ENCODE measurements at places on chromosomes 12 and 14.

DNA sequence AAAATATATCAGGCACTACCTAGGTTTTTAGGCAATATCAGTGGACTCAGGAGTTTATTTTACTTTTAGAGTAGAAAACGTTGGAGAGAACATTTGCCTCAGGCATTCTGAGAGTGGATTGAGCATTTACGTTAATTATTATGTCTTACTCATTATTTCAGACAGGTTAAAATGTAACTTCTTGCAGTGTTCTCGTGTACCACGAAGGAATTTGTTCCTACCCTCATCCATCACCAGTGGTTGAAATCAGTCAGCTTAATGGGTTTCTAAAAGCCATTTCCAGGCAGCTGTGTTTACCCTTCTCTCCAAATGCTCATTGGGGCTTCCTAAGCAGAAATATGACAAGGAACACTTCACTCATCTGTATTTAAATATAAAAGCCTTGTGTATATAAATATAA is 9.1 kb upstream of the LDHB start:
- DNase-seq, result no peak

- no peak for DNase-seq
Measured at GRCh38 chr14:31582836-31583452, 21.7 kb downstream of the NUBPL start.

GRCh38 chr14:105568859-105569766 is 42.7 kb downstream of the TMEM121 start:
- no peak for DNase-seq

DNA sequence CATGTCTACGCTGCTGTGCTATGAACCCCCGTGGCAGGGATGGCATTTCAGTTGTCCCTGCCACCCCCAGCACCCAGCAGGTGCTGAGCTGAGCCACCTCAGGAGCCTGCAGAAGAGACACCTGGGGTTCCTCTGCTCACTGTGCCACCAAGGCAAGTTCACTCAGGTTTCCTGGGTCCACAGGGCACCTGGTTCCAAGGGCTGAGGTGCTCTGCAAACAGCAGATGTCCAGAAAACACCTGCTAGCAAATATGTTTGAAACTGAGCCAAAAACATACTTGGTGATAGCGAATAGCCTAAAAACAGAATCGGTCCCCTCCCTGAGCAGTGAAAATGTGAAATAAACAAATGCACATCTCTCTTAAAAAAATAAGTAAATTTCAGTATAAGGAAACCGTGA is 35.6 kb upstream of the GPR68 start:
- no peak for DNase-seq

DNA sequence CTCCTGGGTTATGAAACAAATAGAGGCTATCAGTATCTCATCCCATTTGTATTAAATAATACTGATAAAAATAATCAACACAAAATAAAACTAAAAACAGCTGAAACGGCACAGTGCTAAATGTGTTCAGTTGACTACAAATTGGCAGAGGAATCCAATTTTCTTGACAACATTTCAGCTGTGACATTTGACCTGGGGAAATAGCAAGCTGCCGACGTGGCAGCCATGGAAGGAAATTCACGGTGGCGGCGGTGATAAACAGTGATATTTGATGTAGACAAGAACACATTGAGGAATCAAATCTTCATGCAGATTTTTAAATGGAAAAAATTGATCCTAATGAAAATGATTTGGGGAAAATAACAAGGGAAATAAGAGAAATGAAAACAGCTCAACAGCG is 159.1 kb upstream of the RTL1 start:
- DNase-seq, result no peak

GRCh38 chr14:31300296-31300695 is 92.7 kb upstream of the HECTD1 start:
- no peak for DNase-seq

- no peak for DNase-seq
Measured at GRCh38 chr12:93366422-93366821, 11.3 kb upstream of the NUDT4 start.

DNA sequence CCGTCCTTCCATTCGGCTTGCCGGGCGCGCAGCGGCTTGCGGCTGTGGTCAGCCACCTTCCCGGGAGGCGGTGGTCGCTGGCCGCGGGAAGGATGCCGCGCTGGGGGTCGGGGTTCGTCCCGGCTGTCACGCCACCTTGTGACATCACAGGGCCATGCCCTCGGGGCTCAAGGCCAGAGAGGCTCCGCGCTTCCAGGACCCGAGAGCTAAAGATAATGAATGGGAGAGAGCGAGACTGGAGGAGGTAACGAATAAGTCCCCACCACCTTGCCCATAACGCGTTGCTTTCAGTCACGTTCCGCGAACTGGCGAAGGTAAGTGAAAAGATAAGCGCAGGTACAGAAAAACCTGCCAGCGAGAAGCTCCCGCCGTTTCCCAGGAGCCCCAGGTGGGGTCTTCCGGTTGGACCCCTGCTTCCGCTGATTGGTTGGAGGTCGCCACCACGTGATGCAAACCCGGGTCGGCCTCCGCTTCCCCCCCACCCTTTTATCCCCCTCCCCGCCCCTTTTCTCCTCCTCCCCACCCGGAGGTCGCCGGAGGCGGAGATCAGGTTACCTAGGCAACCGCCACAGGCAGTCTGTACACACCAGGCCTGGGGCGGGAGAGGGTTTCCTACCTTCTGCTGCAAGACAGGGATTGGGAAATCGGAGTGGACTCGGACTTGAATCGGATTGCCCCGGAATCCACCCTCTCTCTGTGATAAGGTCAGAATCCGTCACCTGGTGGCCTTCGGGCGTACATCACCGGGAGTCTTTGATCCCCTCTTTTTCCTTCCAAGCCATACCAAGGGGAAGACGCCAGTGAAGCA is at the start of gene LRRC9:
Gene LRRC9, plus strand, starts transcription at position 575 of the 808 bp plus-strand sequence.
- no peak for DNase-seq

DNA sequence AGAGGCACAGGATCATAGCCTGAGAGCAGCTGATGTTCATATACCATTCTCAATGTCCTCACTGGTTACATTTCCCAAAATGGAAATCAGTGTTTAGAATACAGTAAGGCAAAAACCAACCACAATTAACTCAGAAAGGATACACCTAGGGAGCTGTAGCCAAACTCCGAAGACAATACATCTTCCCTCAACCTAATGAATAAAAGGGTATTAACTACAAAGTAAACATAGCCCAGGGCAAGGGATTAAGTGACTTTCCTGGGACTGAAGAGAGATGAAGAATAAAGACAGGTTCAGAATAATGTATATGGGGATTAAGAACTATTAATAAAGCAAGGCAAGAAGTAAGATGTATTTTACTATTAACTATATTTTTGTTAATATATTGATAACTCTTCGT is 79.5 kb downstream of the RPS29 start:
- DNase-seq, result no peak

GRCh38 chr12:98544751-98545150 is 29.4 kb downstream of the TMPO start:
- DNase-seq, result no peak

GRCh38 chr14:22314183-22314820 is 274.7 kb downstream of the DAD1 start:
- DNase-seq, result no peak

- DNase-seq, result no peak
Measured at GRCh38 chr12:116630762-116631161, 71.6 kb downstream of the MAP1LC3B2 start.

GRCh38 chr12:108734200-108734906 is 3.0 kb upstream of the CORO1C start:
- no peak for DNase-seq

DNA sequence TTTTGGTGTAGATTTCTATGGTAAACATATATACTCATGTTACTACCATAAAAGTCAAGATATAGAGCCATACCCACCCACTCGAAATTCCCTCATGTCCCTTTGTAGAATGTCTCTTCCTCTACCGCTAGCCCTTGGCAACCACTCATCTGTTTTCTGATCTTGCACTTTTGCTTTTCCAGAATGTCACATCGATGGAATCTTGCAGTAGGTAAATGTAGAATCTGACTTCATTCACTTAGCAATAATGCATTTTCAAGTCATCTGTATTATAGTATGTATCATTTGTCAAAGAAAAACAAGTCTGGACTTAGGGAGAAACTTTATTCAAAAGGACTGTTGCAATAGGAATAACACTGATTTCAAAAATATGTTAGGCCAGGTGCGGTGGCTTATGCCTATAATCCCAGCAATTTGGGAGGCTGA is 19.3 kb upstream of the CLEC2D start:
- DNase-seq, result no peak

- DNase-seq, result no peak
Measured at GRCh38 chr12:4621511-4621910, 27.3 kb downstream of the AKAP3 start.

DNA sequence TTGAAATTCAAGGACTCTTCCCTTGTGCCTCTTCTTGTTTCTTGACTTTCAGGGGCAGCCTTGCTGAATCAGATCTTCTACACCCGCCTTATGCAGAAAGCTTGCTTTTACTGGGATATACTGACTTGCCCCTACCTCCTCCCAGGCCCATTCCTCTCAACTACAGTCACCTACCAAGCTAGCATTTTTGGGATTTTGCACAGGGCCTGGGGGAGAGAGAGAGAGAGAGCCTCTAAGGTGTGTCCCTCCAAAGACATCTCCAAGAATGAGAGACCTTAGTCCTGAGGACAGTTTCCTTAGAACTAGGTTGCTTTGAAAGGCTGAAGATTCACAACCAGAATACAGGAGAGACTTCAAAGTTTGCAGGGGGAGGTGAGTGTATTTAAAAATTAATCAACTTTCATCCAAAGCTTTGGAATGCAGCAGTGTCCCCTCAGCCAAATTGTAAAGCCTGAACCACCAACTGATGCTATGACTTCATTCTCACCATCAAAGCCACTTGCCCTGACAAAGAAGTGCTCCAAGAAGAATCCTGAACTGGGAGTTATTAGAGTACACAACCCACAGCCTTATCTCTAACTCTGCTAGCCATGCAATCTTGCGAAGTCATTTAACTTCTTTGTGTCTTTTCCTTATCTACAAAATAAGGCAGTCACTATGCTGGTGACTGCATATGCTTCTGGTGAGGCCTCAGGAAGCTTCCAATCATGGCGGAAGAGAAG is 96.1 kb upstream of the EGLN3 start:
- DNase-seq, result no peak

DNA sequence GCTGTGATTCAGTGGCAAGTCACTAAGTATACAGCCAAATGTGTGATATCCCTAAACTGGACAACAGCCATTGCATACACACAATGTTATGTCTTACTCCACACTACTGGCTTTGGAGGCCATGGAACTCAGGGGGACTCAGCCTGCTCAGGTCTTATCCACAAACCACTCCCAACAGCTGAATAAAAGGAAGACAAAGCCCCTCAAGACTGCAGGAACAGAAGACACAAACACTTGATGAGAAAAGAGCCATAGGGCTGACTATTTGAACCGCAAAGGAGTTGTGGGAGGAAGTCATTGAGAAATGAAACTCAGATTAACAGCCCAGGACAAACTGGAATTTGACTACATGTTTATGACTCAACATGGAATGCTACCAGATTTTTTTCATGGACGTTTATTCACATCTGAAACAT is 40.9 kb downstream of the PTGER2 start:
- DNase-seq, result no peak

DNA sequence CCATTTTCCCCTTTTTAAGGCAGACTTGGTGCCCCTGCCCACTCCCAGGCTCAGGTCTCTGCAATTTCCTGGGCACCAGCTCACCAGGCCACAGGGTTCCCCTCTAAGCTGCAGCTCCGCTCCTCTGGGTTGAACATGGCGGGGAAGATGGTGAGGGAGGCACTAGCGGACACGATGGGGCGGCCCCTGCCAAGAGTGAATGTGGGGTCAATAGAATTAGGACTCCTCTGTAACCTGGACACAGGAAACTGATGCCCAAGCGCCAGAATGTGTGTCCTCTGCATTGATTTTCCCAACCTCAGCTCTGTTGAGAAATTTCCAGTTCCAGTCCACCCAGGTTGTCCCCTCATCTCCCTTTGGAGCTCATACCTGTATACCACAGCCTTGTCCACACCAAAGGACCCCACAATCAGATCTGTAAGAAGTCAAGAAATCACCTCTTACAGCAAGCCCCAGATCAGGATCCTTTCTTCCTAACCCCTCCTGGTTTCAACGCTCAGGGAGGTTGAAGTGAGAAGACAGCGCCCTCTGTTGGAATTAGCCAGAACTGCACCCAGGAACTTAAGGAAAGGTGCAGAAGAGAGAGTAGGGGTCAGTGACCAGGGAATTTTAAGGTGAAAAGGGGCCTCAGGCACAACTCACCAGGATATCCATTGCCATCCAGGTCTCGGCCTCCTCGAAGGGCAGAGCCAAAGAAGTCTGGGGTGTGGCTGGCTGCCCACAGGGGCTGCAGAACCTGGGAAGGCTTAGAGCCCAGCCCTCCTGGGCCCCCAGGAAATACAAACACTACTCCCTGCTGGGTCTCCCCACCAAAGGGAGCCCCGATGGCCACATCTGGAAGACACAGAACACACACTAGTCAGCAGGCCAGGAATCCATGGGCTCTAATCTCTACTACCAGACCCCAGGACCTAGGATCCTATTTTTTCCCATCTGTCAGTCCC is 14.7 kb downstream of the ITGA5 start:
- DNase-seq, result peak; percentile 42

- no peak for DNase-seq
Measured at GRCh38 chr12:51225771-51226170, 7.9 kb upstream of the POU6F1 start.

DNA sequence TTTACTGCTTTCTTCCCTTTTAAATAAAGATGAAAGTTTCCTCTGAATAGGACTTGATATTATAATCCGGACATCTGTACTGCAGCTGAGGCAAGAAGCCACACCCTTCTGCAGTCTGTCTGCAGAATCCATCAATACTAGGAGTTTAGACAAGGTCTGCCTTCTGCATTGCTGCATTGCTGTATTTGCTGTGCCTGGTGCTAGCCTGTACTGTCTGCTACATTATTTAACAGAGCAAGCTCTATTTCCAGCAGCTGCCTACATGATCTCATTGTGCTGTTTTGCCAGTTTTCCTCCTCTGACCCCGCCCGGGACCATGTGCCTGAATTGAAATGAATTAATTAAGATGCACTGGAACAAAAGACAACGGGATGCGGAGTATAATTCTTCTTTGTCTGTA is 1.7 kb downstream of the TUBA1A start:
- DNase-seq, result no peak

DNA sequence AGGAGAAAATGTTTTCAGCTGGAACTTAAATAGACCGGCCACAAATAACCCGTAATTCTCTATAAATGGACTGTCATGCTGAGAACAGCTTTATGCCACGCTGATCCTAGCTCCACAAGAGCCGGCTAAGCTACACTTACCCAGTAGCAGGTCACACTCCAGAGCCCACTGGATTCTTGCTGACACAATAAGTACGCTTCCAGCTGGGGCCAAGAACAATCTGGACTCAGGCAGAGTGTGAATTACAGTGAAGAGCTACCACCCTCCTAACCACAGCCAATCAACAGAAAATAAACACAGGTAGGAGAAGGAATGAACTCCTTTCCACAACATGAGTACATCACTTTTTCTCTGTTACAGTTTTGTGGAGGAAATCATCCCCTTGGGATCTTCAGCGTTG is 531.3 kb downstream of the GALC start:
- DNase-seq, result no peak

- DNase-seq, result peak; percentile 27
Measured at GRCh38 chr14:50821510-50822464, 9.2 kb downstream of the NIN start.

DNA sequence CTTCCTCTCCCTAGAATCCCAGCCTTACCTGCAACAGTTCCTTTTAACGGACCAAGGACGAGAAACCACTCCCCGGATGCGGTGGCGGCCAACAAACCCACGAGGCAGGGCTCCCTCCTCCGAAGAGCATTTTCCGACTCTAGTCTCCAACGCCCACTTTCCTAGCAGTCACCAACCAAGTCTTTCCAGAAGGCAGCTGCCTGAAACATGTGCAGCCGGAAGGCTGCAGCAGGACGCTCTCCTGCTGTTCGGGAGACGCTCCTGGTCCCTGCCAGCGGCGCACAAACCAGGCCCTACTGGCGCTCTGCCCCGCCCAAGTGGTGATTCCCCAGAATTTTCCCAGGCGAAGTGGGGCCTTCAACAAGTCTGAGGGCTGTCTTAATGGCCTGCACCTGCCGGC is 21.1 kb upstream of the ADAM20 start:
- no peak for DNase-seq
